Astrocyte of the cerebellum (primary cell): ENCODE measurements at places on chromosomes 3 and 15.

- DNase-seq, result peak; percentile 12
Observed at GRCh38 chr15:47466357-47466756, 250.9 kb upstream of the SEMA6D start.

DNA sequence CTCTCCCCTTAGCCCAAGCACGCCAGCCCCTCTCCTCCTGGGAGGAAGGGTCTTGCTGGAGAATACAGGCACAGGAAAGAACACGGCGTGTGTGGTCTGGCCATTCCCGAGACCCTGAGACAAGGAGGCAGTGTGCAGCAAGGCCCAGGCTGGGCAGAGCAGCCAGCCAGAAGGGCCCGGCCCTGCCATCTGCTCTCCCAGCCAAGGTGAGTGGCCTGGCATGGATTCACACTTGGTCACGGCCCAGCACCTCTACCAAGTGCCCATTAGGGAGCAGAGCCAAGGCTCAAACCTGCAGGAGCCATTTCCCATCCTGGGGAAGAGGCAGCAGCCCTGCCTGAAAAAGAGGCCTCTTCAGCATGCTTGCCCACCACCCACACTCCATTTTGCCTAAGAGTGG is 28.6 kb downstream of the MEGF11 start:
- no peak for DNase-seq

- DNase-seq, result no peak
Observed at GRCh38 chr3:108407886-108408285, 102.5 kb downstream of the MYH15 start.

DNA sequence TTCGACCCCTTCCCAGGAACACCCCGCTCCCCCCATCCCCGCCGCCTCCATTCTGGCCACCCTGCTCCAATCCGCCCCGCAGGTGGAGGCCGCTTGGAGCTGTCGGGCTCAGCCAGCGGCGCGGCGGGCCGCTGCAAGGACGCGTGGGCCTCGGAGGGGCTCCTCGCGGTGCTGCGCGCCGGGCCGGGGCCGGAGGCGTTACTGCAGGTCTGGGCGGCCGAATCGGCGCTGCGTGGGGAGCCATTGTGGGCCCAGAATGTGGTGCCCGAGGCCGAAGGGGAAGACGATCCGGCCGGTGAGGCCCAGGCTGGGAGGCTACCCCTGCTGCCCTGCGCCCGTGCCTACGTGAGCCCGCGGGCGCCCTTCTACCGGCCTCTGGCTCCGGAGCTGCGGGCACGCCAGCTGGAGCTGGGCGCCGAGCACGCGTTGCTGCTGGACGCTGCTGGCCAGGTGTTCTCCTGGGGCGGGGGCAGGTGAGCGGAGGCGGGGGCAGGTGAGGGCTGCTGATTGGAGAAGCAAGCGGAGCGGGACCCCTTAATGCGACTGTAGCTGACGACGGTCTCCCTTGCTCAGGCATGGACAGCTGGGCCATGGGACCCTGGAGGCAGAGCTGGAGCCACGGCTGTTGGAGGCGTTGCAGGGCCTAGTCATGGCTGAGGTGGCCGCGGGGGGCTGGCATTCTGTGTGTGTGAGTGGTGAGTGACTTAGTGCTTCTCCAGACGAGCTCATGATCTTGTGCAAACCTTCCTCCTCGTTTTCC is 2.5 kb downstream of the RCCD1 start:
- no peak for DNase-seq

DNA sequence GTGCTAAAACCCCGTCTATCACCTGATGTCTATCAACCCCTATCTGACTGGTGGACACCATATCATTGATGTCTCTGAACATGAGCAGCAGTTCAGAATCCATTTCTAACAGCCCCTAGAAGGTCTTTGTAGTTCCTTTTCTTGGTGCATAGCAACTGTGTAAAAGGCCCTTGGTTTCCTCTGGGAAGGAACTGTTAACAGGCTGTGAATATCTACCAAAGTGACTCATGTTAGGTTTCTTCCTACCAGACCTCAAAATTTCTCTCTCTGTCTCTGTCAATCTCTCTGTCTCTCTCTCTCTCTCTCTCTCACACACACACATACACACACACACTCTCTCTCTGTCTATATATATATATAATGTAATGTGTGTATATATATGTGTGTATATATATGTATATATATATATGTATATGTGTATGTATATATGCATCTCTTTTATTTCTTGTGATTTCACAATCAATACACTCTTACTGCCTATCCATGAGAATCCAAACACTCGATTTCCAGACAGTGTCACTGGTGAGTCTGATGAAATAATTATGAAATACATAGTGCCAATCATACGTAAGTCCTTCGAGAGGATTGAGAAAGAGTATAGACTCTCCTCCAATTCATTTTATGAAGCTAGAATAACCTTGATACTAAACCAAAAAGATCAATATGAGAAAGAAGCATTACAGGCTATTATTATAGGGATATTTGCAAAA is 335.9 kb upstream of the SLCO3A1 start:
- no peak for DNase-seq

- DNase-seq, result no peak
Observed at GRCh38 chr3:58691997-58692396, 25.4 kb upstream of the FAM3D start.
